ENCODE measurements at places on chromosomes 6 and 20. TPM values are rescaled to one million over a fixed set of nuclear protein-coding genes. Genes with fewer than 3 reads are reported as not detected.

GRCh38 chr6:97778290-97779038 lies 495.4 kb upstream of the MMS22L start:
- no peaks in the 10 kb centered on the region for H3K36me3 ChIP-seq
- no peak overlapping the region for H3K27ac ChIP-seq
- no peak for DNase-seq
- no peaks in the 10 kb centered on the region for H3K27me3 ChIP-seq
- H3K4me1 ChIP-seq, result peaks cover 10% of the 10 kb centered on the region

- DNase-seq, result no peak
- no peak overlapping the region for H3K4me3 ChIP-seq
- no peak overlapping the region for H3K27ac ChIP-seq
- H3K36me3 ChIP-seq, result no peaks in the 10 kb centered on the region
- peaks cover 7% of the 10 kb centered on the region for H3K4me1 ChIP-seq
- peaks cover 4% of the 10 kb centered on the region for H3K27me3 ChIP-seq
Measured at GRCh38 chr20:12083269-12083668, 165.6 kb downstream of the BTBD3 start.

ENPP3 gene
- 0.89 TPM for total RNA-seq

GPRC6A gene
- 0.32 TPM for total RNA-seq
